ENCODE measurements at places on chromosomes 5 and 9. TPM values are rescaled to one million over a fixed set of nuclear protein-coding genes. Genes with fewer than 3 reads are reported as not detected.

DNA sequence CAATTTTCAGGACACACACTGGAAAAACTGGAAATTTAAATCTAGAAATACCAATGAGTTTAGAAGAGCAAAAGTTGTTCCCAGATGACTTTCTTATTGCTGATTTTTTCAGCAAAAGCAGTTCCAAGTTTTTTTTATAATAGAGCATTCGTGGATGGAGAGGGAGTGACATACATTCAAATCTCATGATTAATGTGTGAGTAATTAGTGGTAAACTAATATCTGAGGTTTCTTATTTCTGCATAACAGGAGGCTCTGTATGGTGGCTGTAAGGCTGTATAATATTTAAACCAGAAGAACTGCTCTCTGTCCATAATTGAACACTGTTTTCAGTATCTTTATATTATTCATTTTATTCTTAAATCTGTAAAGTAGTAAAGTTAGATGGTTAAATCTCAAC lies 25.8 kb downstream of the LYSMD3 start:
- H3K36me3 ChIP-seq: no peaks in the 10 kb centered on the region
- no peaks in the 10 kb centered on the region for H3K27me3 ChIP-seq
- DNase-seq: no peak
- no peaks in the 10 kb centered on the region for H3K4me1 ChIP-seq
- H3K27ac ChIP-seq: no peak overlapping the region
- H3K4me3 ChIP-seq: no peak overlapping the region

- peak overlapping the region; percentile 99 for H3K27ac ChIP-seq
- no peaks in the 10 kb centered on the region for H3K36me3 ChIP-seq
- H3K4me3 ChIP-seq: no peak overlapping the region
Observed at GRCh38 chr9:70421272-70422180, 7.1 kb upstream of the KLF9 start.

DNA sequence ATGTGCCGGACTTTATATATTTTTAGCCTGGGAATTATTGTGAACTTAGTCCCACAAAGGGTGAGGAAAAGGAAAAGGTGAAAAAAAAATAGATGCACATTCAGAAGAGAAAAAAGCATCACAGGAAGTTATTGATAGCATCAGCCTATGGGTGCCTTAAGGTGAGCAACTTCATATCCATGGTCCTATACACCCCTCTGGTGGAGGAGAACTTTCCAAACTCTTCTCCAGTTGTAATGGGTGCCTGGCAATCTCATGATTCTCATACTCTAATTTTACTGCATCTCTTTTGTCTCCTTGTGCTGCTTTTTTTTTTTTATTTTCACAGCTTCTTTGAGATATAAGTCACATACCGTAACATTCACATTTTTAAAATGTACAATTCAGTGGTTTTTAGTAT lies 107.4 kb downstream of the JAKMIP2 start:
- H3K4me3 ChIP-seq: no peak overlapping the region
- H3K36me3 ChIP-seq: no peaks in the 10 kb centered on the region
- no peaks in the 10 kb centered on the region for H3K27me3 ChIP-seq
- H3K27ac ChIP-seq: no peak overlapping the region

The DMRT2 gene
- not detected for polyA plus RNA-seq

The IL5 gene
- polyA plus RNA-seq: not detected

GRCh38 chr5:34656700-34657273 lies 659 bp downstream of the RAI14 start:
- peaks cover 2% of the 10 kb centered on the region for H3K36me3 ChIP-seq
- H3K27me3 ChIP-seq: no peaks in the 10 kb centered on the region
- peak overlapping the region; percentile 85 for H3K27ac ChIP-seq
- peak overlapping the region; percentile 77 for H3K4me3 ChIP-seq
- H3K4me1 ChIP-seq: peaks cover 20% of the 10 kb centered on the region

Measured in fibroblast of lung (primary cell).